ENCODE measurements at places on chromosomes 12 and 14.
A peak's percentile ranks its signal among the peaks of the same experiment; 100 is the strongest.

- DNase-seq, result no peak
These were observed 9.8 kb upstream of the C12orf42 start for GRCh38 chr12:103505371-103506236.

DNA sequence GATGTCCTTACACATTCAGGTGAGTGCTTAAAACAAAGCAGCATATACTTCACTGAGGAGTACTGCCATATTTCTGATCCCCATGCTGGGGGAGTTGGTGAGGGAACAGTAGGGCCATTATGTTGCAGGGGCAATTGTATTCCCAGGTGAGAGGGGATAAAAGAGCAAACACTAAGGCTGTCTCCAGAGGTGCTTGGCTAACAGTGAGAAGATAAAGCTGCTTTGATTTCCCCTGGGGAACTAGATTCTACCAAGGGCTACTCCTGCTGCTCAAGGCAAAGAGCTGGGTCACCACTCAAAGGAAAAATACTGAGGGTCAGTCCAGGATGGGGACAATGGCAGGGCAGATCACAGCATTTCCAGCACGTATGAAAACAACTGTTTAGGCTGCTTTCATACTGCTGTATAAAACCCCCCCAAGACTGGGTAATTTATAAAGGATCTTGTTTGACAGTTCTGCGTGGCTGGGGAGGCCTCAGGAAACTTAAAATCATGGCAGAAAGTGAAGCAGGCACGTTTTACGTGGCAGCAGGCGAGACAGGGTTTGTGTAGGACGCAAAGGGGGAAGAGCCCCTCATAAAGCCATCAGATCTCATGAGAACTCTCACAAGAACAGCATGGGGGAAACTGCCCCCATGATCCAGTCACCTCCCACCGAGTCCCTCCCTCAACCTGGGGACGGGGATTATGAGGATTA, 47.8 kb upstream of the OR5AU1 start:
- no peak for DNase-seq

DNA sequence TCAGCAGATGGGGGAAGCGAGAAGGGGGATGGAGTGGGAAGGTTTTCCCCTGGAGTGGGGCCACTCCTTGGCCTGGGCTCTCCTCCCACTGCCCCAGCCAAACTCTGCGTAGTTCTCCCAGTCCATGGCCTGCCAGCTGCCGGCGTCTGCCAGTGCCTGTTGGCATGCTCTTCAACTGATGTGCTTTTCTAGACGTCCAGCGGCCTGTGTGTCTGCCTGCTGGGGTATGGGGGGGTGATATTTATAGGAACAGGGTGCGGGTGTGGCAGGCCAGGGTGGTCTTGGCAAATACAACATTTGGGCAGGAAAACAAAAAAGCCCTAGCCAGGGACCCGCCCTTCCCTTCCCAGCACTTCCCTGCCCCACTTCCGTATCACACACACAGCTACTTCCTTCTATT, 786.3 kb upstream of the NOVA1 start:
- DNase-seq, result no peak

DNA sequence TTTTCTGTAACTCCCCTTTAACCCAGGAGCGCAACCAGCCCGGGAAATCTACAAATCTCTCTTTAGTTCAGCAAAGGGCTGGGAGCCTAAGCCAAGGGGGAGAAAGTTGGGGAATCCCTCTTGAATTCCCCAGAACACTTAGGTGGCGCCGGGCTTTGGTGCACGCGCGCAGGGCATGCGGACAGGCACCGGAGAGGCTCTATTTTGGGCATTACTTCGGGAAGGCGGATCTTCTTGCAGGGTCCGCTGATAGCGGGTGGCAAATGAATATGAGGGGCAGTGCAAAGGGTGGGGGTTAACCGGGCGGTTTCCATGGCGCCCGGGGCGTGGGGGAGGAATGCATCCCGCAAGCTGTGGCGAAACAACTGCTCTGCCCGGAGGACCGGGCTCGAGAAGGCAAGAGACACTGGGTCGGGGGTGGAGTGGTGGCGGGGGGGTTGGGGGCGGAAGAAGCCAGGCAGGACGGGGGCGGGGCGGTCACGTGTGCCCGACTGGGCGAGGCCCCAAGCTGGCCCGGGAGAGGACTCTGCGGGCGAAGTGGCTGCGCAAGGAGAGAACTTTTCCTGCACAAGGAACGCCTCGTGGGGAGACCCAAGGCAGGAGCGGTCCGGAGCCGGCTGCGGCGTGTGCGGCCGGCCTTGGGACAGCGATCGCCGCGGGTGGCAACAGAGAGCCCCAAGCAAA, at the start of gene FLVCR2:
Gene FLVCR2, plus strand, starts transcription at position 519 of the 684 bp plus-strand sequence. CDS start 353 bp downstream, outside the sequence.
- peak; percentile 80 for DNase-seq

GRCh38 chr12:28051516-28052354, 79.2 kb upstream of the PTHLH start:
- no peak for DNase-seq

GRCh38 chr12:93939641-93940325, 208.6 kb upstream of the PLXNC1 start:
- no peak for DNase-seq

- no peak for DNase-seq
These were observed 111.9 kb upstream of the C14orf180 start for GRCh38 chr14:104467641-104468040.

DNA sequence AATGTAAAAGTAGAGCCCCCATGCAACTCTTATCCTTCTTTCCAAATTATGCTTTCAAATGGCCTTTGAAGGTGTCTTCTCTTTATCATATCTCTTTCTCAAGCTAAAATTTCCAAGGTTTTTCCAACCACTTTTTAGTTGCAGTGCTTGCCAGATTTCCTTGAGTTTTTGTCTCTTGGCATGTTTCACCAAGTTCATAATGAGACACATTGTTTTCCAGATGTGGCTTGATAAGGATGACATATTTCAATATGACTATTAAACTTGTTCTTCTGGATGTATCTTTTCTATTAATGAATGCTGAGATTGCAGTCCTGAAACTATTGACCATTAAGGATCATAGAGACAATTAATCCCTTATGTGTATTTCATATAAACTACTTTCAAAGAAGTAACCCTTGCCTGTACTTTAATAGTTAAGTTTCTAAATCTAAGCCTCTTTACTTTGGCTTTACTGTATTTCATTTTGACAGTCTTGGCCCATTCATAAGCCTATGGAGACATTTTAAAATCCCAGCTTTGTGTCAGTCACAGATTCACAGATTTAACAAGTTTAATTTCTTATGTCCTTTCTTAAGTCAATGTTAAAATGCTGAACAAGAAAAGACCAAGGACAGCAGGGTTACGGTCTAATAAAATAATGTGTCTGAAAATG, 151.5 kb downstream of the LRFN5 start:
- no peak for DNase-seq

GRCh38 chr14:55130196-55130550, 1.1 kb downstream of the LGALS3 start:
- DNase-seq, result no peak

GRCh38 chr14:59356767-59357166, 108.4 kb downstream of the GPR135 start:
- DNase-seq, result no peak

GRCh38 chr12:40123496-40123895, 17.6 kb upstream of the SLC2A13 start:
- DNase-seq, result no peak

GRCh38 chr12:57811028-57811755, 7.3 kb downstream of the AVIL start:
- no peak for DNase-seq

GRCh38 chr12:26936559-26937442, 980 bp downstream of the INTS13 start:
- DNase-seq, result peak; percentile 15

DNA sequence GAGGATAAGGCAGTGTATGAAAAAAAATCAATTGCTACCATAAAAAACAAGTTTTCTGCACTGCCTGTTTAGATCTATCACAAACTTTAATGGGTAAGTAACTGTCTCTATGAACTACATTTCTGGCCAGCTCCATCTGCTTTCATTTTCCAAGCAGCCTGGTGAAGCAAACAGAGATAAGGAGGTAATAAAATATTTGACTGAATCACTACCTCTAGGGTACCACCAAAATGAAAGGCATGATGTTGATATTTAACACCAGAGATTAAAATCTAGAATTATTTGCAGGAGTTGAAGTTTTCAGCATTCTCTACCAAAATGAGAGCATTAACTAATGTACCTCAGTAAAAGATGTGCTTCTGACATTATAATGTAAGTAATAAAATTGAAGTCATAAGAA, 863.5 kb upstream of the MGAT4C start:
- DNase-seq, result no peak

DNA sequence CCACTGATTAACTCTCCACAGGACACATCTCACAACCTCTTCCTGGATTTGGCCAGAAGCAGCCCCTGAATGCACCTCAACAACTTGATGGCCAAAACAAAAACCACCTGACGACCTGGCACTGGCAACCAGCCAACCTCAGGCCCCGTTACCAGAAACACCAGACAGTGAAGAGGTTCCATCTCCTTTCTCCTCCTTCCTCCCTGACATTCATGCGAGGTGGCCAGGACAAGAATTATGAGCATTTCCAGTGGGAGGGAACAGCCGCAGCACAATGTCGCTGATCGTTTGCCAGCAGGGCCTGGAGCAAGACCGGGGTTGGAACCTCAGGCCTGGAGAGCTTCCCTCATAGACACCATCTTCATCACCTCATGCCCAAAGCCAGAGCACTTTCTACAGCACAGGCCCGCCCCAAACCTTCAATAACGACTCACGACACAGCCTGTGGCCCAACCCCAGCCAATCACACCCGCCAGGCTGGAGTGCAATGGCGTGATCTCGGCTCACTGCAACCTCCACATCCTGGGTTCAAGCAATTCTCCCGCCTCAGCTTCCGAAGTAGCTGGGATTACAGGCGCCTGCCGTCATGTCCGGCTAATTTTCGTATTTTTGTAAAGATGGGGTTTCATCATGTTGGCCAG, 48.7 kb downstream of the CCDC88C start:
- DNase-seq, result no peak
